ENCODE measurements at places on chromosomes 4 and X.

- DNase-seq = no peak
These were observed 10.9 kb downstream of the RTL5 start for GRCh38 chrX:72120837-72121236.

GRCh38 chr4:184969610-184970009 is 48.7 kb upstream of the HELT start:
- no peak for DNase-seq

DNA sequence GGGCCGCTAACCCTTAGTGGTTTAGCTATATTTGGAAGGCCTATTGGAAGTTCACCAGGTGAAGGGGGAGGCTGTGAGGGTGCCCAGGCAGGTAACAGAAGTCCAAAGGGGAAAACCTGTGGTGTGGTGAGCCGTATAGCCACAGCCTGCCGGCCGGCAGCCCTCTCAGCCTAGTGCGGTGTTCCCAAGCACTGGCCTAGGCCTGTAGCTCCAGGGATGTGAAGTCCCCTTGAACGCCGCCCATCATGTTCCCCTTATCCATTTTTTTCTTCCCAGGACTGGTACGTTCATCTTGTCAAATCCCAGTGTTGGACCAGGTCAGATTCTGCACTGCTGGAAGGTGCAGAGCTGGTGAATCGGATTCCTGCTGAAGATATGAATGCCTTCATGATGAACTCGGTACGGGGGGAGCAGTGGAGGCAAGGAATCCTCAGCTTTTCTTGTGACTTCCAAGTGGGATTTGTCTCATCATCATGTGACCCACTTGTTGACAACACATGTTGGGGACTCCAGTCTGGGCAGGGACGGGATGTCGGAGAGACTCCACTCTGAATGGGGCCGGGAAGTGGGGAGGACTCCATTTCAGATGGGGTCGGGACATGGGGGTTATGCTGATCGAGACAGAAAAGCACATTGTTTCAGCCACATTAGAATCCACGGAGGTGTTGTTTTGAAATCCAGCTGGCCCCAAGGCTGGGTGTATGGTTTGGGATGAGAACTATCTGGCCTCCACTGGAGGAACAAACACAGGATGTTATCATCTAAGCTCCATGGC is 39.2 kb upstream of the MSANTD1 start:
- no peak for DNase-seq

GRCh38 chrX:54043056-54043455 is 1.2 kb downstream of the PHF8 start:
- DNase-seq = no peak

DNA sequence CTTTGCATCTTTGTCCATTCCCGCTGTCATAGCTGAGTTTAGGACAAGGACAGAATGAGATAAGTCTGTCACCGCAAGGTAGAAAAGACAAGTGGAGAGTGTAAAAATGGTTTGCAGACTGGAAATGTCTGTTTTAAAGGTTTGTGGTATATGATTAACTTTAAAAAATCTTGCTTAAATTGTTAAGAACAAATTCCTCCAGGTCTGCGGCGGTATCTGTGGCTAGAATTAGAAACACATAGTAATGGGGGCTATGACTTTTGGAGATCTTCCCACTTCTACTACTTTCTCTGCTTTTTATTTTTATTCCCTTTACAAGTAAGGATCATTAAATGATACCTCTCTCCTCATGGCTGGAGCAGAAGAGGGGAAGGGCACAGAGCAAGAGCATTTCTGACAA is 92.2 kb downstream of the MID1IP1 start:
- no peak for DNase-seq

DNA sequence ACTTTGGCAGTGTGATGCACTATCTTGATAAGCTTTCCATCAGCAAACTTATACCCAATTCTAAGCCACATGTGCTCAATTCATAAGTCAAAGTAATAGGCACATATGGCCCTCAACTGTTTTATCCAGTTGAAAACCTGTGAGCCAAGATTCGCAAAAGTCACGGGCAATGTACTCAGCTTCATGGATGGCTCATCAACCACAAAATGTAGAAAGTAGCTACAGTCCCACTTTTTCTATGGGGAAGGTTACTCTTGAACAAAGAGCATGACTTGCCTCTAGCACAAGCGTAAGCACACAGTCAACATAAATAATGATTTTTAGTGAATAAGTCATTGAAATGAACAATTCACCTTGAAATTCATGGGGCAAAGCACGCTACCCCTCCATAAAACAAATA is 25.1 kb upstream of the DDX53 start:
- no peak for DNase-seq

GRCh38 chr4:140070973-140071372 is 83.0 kb downstream of the MAML3 start:
- no peak for DNase-seq

- no peak for DNase-seq
These were observed 97.1 kb upstream of the ATOH1 start for GRCh38 chr4:93731456-93731855.

GRCh38 chr4:145168581-145169187 is 11.7 kb downstream of the OTUD4 start:
- DNase-seq = no peak

DNA sequence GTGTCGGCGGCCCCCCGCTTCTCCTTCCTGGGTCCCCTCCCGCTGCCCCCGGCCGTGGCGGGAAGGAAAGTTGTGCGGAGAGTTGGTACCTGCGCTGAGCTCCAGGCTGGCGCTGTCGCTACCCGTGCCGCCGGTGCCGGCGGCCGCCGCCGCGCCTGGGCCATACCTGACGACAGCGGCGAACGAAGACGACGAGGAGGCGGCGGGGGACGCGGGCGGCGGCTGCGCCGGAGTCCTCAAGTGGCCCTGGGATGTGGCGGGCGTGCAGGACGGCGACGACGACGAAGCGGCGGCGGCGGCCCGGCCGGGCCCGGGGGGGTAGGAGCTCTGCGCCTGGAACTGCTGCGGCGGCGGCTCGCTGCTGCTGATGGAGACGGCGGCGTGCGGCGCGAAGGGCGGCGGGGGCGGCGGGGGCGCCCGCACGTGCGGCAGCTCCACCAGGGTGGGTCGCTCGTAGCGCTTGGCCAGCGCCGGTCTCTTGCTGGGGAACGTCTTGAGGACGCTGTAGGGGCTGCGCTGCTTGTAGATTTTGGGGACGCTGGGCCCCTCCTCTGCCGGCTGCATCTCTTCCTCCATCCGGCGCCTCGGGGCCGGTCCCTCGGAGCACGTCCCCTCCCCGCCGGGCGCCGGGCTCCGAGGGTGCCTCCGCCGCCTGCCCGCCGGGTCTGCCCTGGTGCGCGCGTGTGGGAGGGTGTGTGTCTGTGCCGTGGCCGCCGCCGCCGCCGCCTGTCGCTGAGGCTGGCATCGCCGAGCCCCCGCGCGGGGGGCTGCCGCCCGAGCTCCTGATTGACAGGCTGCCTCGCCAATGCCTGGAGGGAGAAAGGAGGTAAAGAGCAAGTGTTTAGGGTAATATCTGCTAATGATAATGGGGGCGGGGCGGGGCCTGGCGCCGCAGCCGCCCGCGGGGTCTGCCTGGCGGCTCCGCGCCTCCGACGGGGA is 618 bp downstream of the BEND4 start:
- DNase-seq = no peak

GRCh38 chrX:84721416-84721815 is 219.2 kb upstream of the HDX start:
- no peak for DNase-seq

DNA sequence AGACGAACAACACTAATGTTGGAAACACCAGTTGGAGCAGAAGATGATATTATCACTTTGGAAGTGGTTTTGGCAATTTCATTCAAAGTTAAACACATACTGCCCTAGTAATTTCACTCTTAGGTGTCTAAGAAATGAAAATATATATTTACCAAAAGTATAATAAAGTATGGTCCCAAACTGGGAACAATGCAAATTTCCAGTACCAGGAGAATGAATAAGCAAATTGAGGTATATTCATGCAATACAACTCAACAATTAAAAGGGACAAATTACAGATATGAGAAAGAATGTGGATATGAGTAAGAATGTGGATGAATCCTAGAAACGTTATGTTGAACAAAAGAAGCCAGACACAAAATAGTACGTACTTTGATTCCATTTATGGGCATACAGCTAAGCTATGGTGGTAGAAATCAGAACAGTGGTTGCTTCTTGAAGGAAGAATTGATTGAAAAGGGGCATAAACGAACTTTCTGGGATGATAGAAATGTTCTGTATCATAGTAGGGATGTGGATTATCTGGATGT is 10.0 kb downstream of the ELMOD2 start:
- DNase-seq = peak; percentile 55

GRCh38 chr4:102037566-102037965 is 247.0 kb downstream of the BANK1 start:
- DNase-seq = peak; percentile 6

GRCh38 chr4:145937971-145938611 is 532 bp downstream of the ZNF827 start:
- peak; percentile 40 for DNase-seq

DNA sequence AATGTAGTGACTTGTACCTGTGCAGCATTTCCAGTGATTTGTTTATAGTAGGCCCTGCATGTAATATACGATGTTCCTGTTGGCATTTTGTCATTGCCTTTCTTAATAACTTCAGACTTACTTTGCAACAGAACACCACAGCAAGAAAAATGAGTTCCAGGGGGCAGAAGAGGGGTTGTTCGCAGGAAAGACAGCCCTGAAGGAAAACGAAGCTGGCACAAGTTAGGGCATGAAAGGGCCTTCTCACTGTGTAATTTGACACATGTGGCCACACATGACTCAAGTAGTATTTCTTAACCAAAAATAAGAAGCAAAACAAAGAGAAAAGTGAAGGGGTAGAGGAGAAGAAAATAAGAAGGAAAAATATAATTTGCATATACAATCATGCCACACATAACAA is 265.8 kb upstream of the SMIM31 start:
- no peak for DNase-seq

All from amniotic epithelial cell (primary cell).